ENCODE measurements at places on chromosomes 3 and 15.

- no peak for DNase-seq
Observed at GRCh38 chr3:37216597-37217097, 42.3 kb upstream of the LRRFIP2 start.

- no peak for DNase-seq
Observed at GRCh38 chr3:181470349-181470748, 241.4 kb upstream of the SOX2 start.

DNA sequence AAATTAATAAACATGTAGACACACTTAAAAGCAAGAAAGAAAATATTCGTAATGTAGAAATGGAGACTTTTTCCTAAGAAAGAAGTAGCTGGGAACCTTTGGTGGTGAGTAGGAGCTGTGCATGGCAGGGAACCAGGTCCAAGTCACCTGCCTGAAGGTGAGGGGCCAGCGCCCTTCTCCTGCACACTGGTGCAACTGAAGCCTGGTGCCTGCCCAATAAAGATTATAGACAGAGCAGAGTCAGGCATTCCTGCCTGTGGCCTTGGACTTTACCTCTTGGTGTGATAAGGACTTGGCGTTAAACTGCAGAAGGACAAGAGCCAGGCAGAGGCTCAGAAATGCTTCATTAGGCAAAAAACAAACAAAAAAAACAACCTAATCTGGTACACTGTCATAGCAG is 14.2 kb downstream of the CFAP91 start:
- DNase-seq = no peak

DNA sequence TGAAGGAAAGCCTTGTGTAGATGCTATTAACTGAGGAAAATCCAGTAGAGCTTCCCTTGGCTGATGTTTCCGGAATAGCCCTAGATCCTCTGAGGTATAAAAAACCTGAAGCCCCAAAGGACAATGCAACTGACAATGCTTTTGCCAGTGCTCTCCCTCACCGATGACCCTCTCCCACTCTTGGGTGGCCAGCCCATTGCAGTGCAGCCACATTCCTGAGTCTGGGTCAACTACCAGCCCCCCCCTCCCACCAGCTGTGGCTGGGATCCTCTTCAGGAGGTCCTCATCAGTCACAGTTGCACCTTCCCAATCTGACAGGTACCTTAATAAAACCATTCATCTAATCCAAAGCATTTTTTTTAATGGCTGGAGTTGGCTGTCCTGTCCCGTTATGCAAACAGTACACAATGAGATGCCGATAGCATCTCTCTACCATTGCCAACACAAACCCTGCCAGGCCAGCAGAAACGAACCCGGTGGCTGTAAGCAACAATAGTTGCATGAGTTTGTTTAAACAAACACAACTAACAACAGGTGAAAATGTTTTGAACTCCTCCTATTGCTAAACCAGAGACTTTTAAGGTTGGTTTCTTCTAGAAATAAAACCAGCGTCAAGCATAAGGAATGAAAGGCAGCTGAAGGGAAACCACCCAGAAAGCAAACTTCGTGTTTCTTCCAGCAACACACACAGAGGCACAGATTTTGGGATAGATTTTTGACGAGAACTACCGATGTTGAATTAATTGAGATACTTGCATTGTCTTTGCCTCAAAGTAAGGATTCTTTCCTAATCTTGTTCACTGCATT is 128.3 kb upstream of the ARHGEF3 start:
- DNase-seq = no peak

- no peak for DNase-seq
Observed at GRCh38 chr3:168753724-168754123, 658.0 kb upstream of the GOLIM4 start.

DNA sequence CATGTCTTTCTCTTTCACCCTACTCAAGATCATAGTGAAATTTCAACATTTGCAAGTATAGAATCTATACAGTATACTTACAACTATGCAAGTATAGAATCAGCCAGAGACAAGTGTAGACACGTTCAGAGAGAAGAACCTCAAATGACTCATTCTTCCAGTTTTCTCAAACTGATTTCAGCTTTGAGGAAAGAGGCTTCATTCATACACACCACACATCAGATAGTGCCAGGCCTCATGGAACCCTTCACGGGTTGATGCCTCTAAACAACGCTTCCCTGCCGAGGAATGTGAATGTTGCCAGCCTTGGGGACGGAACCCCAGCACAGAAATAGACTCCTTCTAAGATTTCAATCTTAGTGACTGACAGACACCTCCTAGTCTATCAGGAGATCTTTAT is 135.7 kb downstream of the FOXP1 start:
- no peak for DNase-seq

DNA sequence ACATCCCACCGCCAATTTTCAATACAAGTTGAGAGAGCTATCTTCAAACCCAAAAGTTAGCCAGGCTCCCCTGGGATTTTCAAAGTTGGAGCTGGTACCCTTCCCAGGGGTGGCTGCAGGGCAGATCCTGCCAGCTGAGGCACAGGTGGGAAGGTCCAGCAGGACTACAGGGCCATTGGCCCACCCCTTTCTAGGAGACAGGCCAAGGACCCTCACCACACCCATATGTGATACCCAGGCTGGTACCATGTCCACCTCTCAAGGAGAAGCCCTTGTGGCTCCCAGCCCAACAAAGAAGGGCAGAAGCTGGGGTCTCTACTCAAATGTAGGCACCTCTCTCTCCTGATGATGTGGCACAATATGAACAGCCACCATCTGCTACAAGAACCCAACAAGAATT is 8.0 kb downstream of the POC1A start:
- DNase-seq = no peak

- DNase-seq = no peak
Observed at GRCh38 chr3:45684327-45684892, 4.8 kb upstream of the SACM1L start.

GRCh38 chr15:41584636-41585126 is 25.7 kb downstream of the TYRO3 start:
- no peak for DNase-seq

- DNase-seq = no peak
Observed at GRCh38 chr3:196652961-196653795, 13.7 kb downstream of the NRROS start.

DNA sequence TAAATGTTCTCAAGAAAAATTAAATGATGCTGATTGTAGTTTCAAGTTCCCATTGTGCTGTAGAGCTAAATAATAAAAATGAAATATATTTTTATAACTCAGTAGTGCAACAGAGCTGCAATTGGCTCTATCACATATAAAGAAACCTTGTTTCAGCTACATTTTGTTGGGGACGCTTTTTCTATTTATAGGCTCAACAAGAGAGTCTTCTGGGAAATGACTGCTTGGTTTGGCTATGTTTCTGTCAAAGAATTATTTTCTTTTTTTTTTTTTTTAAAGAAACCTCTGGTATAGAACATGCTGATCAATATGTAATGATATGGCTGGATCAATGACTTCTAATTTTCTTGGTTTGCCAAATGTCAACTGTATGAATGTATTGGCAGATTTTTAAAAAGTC is 76.5 kb downstream of the OTOL1 start:
- DNase-seq = no peak

GRCh38 chr3:13500133-13500885 is 20.2 kb downstream of the HDAC11 start:
- no peak for DNase-seq

DNA sequence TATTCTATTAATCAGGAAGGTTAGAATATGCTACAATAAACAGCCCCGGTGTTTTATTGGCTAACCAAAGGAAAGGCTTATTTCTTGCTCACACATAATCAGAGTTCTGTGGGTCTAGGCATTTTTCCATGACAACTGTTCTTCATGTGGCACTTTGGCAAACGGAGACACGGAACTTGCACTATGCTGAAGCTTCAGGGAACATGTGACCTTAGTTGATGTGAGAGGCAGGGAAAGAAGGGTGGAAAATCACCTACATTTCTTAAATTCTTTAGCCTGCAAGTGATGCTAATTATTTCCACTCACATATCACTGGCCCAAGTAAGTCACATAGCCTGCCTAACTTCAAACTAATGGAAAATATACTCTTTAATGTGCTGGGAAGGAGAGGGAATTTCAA is 344.6 kb downstream of the SV2B start:
- DNase-seq = no peak

DNA sequence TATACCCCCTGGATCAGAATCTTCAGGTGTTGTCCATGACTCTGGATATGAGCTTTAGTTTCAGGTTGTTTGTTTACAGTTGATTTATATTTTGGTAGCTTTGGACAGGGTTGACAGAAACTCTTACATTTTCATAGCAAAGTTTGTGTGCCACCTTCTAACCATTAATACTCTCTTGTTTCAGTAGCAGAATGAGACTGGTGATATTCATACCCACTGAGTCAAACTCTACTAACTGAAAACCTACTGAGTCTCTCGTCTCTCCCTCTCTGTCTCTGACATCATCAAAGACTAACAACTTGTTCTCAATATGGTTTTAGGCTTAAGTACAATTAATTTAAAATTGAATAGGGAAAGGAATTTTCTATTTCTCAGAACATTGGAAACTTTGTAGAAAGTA is 282.3 kb downstream of the CNTN6 start:
- no peak for DNase-seq

- peak; percentile 66 for DNase-seq
Observed at GRCh38 chr3:195450731-195451229, 8.0 kb upstream of the ACAP2 start.

DNA sequence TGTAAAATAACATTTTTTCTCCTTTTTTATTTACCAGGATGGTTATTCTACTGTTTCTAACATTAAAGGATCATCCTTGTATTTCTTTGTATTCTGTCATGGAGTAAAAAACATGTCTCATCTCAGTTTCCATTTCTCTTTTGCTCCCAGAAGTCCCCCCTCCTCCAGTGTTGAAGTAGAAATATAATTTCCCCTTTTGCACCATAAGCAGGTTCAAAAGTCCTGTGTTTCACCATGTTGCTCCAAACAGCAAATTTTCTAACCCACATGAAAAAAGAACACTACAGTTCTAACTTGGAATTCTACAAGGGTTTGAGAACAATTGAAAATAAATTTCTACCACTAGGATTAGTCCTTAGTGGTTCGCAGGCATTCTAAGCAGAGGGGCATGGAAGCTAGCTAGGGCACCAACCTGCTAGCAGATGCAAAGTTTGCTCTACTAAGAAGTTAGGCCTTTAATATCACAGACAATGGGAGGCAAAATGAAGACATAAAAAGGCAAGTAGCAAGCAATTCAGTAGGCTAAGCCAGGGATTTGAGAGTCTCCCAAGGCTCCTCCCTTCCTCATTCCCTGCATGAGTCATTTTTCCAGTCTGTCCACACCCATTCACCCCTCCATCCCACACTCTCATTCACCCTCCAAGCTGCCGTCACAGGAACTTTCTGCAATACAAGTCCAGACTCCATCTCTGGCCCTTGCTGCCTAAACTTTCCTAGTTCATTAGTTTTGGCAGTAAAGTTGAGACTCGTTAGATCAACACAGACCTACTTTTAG is 2.3 kb upstream of the MBNL1 start:
- DNase-seq = no peak

- no peak for DNase-seq
Observed at GRCh38 chr3:156825795-156826143, 384 bp upstream of the LEKR1 start.

DNA sequence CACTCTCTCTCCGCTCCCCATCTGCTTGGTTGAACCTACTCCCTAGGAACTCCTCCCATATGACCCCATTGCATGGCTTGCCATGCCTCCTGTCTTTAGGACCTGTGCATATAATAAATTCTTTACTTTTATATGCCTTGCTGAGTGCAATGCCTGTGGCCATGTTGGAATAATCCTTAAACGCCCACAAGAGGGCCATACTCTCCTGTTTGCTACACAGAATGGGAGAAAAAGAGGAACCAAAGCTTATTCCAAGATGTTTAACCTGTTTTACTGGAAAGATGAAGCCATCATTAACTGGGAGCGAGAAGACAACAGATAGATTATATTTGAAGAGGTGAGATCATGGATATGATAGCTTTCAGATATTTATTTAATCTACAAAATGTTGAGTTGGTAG is 1097.8 kb downstream of the NAALADL2 start:
- DNase-seq = no peak

DNA sequence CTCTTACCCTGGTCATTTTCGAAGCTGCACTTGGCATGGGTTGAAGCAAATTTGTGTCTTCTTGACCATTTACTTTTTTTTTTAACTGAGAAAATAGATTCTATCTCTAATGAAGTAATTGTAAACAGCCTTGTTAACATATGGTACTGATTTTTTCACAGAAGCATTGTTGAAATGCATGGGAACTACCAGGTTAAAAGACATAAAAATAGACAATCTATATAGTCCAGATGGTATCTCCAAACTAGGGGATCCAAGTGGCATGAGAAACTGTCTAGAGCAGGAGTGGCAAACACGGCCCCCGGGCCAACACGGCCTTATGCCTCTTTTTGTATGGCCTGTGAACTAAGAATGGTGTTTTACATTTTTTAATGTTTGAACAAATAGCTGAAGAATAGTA is 41.9 kb downstream of the CACNA1D start:
- no peak for DNase-seq

GRCh38 chr3:183564046-183564445 is 8.5 kb upstream of the KLHL6 start:
- DNase-seq = no peak

DNA sequence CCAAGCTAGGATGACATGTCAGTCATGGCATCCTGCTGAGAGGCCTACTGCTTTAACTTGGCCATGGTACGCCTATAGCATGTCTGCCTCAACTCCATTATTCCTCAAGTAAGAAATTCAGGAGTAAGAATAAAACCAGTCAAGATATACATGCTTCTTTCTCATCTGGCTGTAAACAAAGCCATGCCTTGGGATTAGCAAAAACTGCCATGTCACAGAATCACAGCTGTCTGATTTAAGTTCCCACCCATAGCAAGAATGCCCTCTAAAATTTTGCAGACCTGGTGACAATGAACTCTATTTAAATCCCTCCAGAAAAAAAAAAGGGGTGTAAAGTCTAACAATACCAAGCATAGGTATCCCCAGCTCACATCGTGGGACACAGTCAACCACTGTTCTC is 55.6 kb upstream of the ACAN start:
- DNase-seq = no peak

DNA sequence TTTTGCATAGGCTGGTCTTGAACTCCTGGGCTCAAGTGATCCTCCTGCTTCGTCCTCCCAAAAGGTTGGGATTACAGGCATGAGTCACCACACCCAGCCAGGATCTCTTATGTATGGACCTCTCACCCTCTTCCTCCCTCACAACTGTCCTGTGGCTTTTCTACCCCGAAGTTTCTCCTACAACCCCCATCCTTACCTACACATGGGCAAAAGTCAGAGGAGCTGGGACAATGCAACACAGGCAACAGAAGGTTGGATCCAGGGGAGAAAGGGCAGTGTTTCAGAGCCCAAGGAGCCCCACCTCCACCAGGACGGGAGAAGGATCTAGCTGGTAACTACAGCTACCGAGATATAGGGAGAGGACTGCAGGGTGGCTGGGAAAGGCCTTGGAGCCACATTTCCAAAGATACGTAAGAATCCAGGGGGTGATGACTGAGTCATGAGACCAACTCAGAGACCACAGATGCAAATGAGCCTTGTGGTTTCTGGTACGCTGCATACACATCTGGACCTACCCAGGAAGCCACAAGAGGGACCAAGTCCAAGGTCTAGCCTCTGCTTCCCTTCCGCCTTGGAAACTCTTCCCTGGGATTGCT is 13.6 kb downstream of the IGDCC4 start:
- DNase-seq = no peak

- DNase-seq = no peak
Observed at GRCh38 chr3:101248736-101249135, 71.6 kb downstream of the IMPG2 start.
